ENCODE measurements at places on chromosomes 13 and 19.

DNA sequence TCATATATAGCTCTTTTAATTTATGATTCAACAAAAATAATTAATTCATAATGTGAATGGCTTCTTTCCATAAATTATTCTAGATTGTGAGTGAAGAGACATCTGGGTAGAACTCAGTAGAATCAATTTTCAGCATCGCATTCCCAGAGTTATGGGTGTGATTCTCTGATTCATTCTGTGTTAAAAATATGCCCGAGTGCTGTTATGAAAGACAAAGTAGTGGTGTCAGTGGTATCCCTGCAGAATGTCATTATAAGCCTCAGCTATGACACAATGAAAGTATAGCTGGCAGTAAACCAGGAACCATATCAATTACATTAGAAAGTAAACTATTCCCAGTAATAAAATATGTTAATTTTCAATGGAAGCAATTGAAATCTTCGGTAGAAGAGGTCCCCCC is 480.5 kb upstream of the SLITRK1 start:
- DNase-seq: no peak

DNA sequence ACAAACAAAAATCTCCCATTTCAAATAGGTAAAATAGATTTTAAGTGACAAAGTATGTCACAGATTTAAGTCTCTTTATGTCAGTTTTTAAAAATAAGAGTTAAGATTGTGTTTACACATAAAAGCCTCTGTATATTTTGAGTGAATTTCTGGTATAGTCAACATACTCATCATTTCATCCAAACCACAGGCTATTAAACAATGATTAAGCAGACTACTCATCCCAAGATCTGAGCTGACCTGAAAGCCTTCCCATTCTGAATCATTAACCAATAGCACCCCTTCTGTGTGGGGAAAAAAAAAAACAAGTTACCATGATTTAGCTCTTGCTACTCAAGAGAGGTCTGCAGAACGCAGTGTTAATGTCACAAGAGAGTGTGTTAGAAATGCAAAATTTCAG is 284.4 kb upstream of the NBEA start:
- DNase-seq: no peak

DNA sequence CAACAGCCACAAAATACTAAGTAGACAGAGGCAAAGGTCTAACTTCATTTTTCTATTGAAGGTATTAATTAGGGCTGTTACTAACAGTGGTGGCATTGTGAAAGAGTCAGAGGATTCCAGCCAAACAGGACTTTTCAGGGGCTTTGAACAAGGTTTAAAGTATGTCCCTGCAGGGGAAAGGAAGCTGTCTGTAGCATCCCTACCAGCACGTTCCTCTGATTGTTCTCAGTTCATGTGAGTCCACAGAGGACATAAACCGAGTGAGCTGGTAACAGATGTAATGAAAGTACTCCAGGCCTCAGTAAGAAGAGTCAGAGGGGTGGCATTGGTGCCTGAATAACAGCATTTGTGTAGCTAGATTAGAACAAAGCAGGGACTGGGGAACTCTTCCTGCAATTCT is 15.3 kb upstream of the SPATA13 start:
- DNase-seq: no peak

DNA sequence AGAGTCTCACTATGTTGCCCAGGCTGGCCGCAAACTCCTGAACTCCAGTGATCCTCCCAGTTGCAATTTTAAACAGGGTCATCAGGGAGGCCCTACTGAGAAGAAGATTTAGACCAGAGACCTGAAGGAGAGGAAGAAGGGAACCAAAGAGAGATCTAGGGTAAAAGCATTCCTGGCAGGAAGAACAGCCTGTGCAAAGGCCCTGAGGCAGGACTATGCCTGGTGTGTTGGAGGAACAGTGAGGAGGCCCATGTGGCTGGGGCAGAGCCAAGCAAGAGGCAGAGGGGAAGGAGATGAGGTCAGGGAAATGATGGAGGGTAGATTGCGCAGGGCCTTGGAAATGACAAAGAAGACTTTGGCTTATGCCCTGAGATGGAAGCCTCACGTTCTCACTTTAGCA is 34.5 kb downstream of the TINCR start:
- no peak for DNase-seq

DNA sequence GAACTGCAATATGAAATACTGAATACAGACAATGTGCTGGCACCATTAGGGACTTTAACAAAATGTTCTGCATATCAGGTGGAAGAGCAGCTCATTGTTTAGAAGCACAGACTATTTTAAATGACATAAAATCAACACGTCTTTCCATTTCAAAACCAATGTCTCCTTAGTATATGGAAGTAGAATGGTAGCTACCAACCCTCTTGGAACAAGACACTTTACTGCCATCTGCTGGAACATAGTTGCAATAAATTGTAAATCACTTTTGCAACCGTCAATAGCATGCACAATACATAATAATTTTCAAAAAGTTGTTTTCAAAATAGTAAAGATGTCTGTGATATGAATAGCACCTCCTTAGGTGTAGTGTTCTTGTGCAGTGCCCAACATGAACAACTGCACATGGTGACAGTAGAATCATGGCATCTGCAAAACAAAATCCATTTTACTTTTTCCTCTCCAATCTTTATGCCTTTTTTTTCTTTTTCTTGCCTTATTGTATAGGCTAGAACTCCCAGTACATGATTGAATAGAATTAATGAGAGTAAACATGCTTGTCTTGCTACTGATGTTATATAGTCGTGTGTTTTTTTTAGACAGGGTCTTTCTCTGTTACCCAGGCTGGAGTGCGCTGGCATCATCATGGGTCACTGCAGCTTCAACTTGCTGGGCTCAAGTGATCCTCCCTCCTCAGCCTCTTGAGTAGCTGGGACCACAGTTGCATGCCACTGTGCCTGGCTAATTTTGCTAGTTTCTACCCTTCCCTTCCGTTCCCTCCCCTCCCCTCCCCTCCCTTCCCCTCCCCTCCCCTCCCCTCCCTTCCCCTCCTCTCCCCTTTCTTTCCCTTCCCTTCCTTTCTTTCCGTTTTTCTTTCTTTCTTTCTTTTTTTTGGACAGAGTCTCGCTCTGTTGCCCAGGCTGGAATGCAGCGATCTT is 7.8 kb upstream of the LYPD5 start:
- no peak for DNase-seq

- DNase-seq: no peak
These were observed 144.9 kb downstream of the KLF12 start for GRCh38 chr13:73989244-73989843.

DNA sequence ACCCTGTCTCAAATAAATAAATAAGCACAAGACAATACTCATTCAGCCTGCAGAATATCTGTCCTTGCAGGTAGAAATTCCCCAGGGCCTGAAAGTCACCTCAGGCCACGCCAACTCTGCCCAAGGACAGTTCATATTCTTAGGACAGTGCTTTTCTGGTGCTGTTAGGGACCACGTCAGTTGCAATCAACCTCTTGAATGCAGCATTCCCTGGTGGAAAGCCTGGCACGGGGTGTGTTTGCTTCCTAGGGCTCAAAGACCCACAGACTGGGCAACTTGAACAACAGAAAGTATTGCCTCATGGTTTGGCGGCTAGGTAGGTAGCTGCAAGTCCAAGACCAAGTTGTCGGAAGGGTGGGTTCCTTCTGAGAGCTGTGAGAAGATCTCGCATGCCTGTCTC is 160.3 kb downstream of the KCTD15 start:
- no peak for DNase-seq

GRCh38 chr19:28314287-28314686 is 898.7 kb downstream of the UQCRFS1 start:
- no peak for DNase-seq

- no peak for DNase-seq
These were observed 11.8 kb downstream of the NLRP12 start for GRCh38 chr19:53812335-53812734.

DNA sequence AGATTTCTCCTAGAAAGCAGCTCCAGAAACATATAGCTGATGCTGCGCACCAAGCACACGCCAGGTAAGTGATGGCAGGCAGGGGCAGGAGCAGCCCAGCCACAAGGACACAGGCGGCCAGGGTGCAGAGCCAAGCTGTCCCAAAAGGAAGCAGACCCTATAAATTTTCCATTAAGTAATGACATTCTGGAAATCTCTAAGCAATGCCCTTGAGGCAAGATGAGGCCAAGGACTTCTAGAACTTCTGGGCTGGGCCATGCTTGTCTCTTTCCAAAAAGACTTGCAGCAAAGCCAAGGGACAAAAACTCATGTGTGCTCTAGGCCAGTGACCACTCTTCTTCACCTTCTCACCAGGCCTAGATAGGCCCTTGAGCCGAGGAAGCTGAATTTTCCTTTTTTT is 42.2 kb upstream of the EPHX3 start:
- no peak for DNase-seq

DNA sequence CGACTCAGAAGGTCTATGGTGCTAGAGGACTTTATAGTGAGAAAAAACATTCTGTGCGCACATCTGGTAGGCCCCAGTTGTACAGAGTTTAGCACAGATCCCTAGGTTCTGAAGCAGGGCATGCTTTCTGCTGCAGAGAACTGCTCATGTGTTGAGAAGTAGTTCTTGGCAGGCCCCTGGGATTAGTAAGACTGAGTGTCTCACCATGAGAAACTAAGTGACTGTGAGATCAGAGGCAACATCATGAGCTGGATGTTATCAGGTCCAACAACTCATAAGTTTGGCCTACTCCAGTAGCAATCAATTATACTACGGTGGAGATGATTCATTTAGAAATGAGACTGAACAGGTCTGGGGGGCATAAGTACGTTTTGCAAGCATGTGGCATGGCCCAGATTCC is 507.4 kb upstream of the KLF12 start:
- DNase-seq: no peak

Data from activated gamma-delta T cell treated with anti-CD3 and anti-CD28 coated beads, Interleukin-2, amount 50 U/mL, for 16 hours (primary cell).